ENCODE measurements at places on chromosomes 2 and 18.

- peak; percentile 28 for DNase-seq
Observed at GRCh38 chr18:33578518-33579348, 714 bp downstream of the ASXL3 start.

DNA sequence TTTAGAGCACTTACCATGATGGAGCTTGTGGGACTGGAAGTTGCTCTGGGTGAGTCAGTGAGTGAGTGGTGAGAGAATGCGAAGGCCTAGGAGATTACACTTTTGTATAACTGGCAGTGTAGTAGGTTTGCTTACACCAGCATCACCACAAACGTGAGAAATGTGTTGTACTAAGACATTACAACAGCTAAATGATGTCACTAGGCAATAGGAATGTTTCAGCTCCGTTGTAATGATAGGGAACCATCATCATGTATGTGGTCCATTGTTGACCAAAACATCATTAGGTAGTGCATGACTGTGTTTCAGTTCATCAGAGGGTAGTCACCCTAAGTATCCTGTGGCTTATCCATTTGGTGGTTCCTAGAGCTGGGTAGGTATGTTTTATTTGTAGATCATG lies 11.9 kb downstream of the ZNF407 start:
- no peak for DNase-seq

DNA sequence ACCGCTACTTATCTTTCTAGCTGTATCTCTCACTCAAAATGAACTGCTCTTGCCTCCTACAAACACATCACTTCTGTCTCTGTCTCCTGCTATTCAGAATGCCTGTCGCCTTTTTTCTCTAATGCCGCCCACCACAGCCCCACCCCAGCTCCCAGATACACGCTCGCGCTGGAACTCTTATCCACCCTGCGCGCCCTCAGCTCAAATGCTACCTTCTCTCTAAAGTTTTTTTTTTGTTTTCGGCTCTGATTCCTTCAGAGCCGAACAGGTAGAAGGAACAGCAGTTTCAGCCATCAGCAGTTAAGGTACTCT lies 3.9 kb upstream of the SOS1 start:
- DNase-seq: no peak

DNA sequence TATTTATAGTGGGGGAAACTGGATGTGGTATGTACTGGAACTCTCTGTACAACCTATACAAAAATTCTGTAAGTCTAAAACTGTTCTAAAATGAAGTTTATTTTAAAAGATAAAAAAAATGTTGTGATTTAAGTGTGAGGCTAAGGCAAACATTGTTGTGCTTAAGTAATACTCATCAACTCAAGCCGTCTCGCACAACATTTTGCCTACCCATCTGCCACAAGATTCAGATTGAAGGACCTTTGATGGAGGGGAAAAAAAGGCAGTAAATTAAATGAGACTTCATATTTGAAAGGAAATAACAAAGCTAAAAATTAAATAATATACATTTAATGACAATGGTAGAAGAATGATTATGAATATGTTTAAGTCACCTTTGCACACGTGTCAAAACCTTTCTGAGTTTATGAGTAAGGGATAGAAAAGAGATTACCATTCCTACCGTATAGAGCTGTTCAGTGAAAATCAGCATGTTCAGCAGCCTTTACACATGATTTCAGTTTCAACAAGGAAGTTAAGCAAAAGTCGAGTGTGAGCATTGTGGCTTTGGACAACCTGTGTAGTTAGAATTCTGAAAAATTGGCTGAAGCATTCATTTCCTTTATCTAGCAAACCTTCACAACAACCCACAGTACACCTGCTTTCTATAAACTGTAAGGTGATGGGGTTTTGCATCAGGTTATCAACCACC lies 499.3 kb downstream of the IRS1 start:
- no peak for DNase-seq

GRCh38 chr18:78801011-78801410 lies 178.6 kb upstream of the SALL3 start:
- no peak for DNase-seq

DNA sequence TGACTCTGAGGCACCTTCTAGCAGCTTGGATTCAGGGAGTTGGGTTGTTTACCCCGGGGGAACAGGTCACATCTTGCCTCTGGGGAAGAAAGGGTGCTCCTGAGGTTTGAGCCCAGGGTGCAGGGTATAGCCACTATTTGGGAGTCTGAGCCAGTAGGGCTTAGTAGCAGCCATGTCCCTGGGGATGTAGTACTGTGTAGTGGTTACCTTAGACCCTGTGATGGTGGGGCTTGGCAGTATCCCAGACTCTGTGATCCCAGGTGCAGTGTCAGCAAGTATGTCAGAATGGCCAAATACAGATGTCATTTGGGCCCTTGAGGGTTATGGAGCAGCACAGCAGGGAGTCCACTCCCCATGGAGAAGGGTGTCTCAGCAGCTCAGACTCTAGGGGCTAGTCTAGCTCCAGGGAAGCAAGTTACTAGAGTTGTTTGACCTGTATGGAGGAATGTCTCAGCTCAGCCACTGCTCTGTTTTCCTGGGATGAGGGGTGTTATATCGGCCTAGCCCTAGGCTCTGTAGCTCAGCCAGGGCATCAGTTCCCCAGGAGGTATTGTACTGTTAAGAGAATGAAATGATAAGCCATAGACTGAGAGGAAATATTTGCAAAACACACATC lies 151.3 kb downstream of the UBR3 start:
- no peak for DNase-seq

DNA sequence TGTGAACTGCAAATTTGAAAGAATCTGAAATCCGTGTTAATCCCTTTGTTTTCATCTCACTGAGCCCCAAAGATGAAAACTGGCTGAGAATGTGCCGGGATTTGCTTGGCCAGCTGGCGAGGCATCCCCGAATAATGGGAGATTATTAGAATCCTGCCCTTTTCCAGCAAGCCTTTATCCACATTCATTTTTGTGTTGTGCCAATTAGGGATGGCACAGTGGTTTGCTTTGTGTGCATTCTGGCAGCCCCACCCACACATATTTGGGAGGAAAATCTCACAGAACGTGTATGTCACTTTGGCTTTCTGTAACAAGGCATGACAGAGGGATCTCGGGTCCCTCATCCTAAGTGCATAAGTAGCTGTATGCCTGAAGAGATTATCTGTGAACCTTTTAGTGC lies 405.8 kb upstream of the FAM98A start:
- no peak for DNase-seq

GRCh38 chr2:142778289-142778688 lies 99.2 kb upstream of the KYNU start:
- DNase-seq: no peak

- DNase-seq: no peak
Observed at GRCh38 chr2:161115605-161116380, 44.4 kb upstream of the TANK start.

DNA sequence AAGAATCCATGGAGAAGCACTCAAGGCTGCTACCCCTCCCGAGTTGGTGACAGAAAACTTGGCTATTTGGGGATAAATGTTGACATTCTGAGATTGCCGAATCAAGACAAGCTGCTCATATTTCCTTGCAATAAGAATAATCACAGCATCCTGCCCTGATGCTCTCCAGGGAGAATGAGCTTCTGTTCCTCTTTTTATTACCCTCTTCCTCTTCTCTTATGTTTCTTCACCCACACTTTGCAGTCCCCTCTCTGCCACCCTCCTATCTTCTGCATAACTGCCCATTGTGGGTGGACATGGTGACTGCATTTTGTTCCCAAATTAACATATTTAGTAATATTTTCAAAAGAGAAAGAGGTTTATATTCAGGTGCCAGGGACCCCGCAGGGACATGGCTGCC lies 11.9 kb upstream of the MSGN1 start:
- no peak for DNase-seq

- DNase-seq: no peak
Observed at GRCh38 chr2:96602330-96602823, 35.7 kb downstream of the KANSL3 start.

DNA sequence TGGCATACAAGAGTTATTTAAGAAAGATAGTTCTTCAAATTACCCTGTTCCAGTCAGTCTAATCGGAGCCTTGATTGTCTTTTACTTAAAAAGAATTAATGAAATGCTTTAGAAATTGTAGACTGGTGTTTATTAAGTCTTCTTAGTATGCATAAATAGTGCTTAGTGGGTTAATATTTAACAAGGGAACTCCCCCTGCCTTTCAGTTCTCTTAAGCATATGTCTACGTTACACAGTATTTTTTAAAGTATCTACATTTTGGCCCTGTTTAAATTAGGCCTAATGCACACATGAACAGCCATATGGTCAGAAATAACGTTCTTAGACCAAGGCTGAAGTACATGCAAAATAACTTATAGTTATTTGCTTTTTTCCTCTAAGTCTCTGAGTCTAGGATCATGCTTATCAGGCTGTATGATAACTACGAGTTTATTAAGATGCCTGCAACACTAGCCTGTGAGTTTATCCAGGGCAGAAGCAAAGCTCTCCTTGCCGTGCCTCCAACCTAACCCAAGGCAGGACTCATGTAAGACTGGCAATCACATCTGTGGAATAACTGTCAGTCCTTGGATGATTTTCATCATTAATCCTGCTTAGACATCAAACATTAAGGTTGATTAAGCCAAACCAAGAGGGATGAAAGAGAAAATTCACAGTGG lies 6.7 kb downstream of the BCL2 start:
- DNase-seq: no peak

DNA sequence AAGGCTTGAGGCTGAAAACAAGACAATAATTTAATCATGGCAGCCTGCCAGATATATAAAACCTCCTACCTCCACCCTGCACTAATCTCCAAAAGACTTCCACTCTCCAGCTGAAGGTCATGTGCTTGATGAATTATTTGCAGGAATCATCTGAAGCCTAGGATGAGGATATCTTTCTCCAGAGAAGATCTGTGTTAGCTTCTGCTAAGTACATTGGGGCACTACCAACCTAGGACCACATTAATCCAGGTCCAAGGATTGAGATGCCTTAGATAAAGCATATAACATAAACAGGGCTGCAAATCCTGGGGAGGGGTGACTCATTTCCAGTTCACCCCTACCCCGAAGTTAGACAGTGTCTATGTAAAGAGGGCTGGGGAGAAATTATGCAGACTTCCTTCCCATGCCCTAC lies 80.5 kb upstream of the FRZB start:
- DNase-seq: peak; percentile 4

DNA sequence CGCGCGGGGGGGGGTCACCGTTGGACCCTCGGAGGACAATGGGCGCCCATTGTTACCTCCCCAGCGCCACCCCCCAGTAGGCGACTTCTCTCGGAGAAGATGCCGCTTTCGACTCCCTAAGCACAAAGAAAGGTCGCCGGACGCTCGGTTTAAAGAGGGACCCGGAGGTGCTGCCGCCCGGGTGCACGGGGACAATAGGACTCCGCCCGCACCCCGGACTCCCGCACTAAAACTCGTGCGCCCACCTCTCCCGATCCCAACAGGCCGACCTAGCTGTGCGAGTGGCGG lies 318 bp upstream of the CDC42EP3 start:
- DNase-seq: no peak

GRCh38 chr2:145495590-145495989 lies 975.7 kb upstream of the ZEB2 start:
- no peak for DNase-seq

DNA sequence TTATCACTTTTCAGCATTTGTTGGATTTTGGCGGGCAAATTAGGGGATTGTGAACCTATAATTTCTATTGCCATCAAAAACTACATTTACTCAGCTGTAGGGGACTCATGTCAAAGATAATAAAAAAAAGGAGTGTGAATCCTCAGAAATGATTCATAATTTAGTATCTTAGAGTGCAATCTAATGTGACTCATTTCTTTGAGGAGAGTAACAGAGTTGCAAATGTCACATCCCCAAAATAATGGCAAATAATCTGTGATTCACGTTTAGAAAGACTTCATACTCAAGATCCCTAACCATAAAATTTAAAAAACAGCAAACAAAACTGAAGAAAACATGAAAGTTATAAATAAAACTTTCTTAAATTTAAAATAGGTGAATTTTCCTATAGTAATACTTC lies 373.0 kb downstream of the CDH2 start:
- DNase-seq: no peak

DNA sequence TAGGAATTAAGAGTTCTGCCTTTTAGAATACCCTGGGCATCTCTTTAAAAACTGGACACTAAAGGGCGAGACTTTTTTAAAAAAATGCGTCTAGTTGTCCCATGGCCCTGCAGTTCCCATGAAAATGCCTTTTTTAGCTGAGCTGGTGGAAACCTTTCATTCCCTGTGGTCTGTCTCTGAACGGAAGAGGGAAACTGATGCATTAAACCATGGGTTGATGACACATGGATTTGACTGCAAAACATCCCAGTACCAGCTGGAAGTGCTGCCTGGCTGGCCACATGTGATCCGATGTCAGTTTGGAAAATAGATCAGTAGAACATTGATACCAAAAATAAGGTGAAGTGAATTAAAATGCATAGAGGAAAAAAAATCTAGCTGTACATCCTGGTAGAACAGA lies 129.2 kb downstream of the MYO1B start:
- no peak for DNase-seq

- no peak for DNase-seq
Observed at GRCh38 chr2:105771836-105772235, 27.1 kb downstream of the NCK2 start.

DNA sequence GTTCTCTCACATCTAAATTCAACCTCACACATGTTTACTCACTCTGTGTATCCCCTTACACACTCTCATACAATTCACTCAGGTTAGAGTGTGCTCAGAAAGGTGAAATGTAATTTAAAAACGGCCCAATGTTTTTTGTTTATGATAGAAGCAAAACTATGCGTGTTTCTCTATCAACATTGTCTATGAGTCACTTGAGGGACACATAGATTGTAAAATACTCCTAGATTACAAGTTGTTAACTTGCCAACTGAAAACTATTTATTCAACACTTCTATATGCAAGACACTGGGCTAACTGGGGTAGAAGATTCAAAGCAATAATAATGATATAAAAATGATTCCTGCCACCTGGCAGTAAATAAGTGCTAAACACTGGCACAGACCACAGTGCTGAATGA lies 24.6 kb downstream of the CCDC195 start:
- DNase-seq: no peak

DNA sequence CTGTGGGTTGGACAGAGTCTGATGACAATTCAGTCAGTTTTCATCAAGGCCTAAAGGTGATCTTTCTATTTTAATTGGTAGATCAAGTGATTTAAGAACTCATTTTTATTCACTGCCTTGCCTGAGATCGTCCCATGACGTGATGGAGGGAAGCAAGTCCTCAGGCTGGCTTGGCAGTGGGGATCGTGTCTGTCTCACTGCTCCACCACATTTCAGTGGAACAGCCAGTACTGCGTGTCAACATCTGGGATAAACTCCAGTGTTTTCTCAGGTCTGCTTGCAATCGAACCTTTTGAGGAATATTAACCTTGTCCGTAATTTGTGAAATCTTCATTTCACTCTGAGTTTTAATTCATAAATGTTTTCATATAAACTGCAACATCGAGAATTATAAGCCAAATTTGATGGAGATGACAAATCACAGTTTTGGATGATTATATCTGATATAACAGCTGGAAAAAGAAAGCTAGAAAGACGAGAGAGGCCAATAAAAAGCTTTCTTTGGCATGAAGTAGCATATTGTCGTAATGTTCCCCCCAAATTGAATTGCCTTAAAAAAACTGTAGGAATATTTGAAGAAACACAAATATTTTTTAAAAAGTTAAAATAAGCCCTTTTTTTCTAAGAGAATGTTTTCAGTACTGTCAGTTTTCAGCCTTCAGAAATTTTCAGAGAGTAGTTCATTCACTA lies 414.7 kb upstream of the SPRED2 start:
- DNase-seq: no peak

GRCh38 chr2:167506395-167506794 lies 618.1 kb downstream of the XIRP2 start:
- no peak for DNase-seq
